ENCODE measurements at places on chromosomes 3 and 15.

DNA sequence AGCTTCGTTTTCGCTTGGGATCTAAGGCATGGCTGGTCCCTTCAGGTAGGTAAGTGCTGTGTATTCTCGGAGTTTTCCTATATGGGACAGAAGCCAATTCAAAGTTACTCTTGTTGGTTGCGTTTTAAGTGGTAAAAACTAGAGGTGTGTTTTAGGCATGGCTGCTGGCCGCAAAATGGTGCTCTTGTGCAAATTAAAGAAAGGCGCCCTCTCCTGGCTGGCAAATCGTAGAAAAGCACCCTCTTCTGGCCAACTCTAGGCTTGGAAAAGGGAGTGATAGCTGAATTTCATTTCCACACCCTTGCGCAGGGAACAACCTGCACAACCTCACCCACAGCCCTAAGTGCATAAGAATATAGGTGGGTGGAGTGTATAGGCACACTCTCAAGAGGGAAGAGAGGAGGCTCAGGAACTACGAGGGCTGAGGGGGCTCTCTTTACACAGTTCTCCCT is 23.5 kb downstream of the DRD3 start:
- DNase-seq = peak; percentile 22

GRCh38 chr15:98855067-98855814 is 152.4 kb downstream of the PGPEP1L start:
- no peak for DNase-seq

GRCh38 chr3:4099607-4100006 is 203.6 kb upstream of the SETMAR start:
- no peak for DNase-seq

GRCh38 chr3:189288348-189289235 is 116.8 kb downstream of the TPRG1 start:
- DNase-seq = no peak

DNA sequence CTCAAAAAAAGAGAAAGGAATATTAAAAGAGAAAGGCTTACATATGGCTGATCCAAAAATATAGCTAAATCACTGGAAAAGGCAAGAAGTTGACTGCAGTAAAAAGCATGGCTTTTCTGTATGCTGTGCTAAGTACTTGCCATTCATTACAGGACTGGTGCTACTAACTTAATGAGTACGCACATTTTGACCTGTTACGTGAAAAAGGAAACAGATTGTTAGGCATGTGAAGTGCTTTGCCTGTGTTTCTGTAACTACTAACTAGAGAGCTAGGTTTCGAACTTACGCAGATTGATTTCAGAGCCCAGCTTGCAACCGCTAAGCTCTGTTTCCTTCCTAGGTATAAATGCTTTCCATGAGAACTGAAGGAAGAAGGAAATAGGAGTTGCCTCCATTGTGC is 2.8 kb downstream of the TRNT1 start:
- no peak for DNase-seq

DNA sequence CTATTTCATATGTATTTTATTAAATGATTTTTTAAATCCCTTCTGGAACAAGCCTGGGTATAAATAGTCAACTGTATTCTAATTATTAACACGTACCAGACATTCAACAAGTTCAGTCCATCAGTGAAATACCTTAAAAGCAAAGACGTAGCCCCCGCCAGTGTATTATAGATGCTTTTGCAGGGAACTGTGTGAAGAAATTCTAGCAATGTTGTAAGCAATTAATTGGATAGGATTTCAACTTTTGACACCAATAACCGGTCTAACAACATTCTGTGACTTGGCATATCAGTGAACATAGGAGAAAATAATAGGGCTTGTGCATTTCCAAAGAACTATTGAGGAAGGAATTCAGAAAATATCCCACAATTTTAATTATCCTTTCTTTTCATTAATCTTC is 67.2 kb upstream of the TGFBR2 start:
- no peak for DNase-seq

GRCh38 chr15:57909388-57909787 is 156.1 kb downstream of the ALDH1A2 start:
- no peak for DNase-seq

- no peak for DNase-seq
Observed at GRCh38 chr3:197836244-197836643, 45.2 kb downstream of the LRCH3 start.
